ENCODE measurements at places on chromosomes 11 and 22. TPM values are rescaled to one million over a fixed set of nuclear protein-coding genes. Genes with fewer than 3 reads are reported as not detected.

- DNase-seq: peak; percentile 77
Measured at GRCh38 chr11:113519989-113520613, 44.9 kb upstream of the DRD2 start.

DNA sequence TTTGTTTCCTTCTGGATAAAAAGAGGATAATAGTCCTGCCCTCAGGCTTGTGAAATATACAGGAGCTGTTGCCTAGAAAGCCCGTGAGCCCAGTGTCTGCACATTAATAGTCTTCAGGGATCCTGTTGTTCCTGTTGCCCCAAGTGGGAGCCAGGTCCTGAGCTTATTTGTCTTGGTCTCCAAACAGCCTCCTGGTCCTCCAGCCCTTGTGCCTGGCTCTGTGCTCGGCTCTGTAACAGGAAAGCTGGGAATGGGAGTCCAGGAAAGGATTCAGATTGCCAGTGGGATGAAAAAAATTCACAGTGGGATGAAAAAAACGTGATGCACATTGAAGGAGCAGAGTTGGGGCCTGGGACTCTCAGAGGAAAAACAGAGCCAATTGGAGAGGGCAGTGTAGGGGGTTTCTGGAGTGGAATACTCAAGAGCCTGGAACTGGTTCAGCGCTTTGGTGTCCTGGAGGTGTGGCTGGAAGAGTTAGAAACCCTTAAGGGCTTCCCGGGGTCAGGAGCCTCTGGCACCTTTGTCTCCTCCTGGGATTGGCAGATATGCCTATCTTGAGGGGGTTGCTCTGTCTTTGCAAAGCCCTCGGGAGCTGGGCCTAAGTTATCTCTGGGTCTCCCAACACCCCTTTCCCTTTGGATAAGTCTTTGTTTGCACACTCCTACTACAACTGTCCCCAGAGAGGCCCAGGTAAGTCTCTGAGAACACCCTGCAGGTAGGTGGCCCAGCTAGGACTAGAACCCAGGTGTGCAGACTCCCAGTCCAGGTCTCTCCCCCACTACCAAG lies 2.3 kb upstream of the INPPL1 start:
- no peak for DNase-seq

- no peak for DNase-seq
Measured at GRCh38 chr22:34842630-34843029, 223.3 kb upstream of the ISX start.

DNA sequence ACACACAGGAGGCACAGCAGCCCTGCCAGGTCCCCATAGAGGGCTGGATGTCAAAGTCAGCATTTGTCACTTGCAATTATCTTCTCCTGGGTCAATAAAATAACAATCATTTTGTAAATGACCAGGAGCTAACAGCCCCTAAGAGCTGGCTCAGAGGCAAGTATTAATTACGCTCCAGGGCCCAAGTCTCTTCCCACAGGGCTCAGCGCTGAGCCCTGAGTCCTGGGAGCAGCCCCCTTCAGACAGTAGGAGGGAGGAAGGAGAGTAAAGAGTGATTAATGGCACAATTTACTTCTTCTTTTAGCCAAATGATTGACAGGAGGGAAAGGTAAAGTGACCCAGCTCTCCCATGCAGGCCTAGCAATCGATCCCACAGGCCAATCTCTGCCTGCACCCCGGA lies 99.0 kb upstream of the DRD2 start:
- DNase-seq: no peak

The DDI1 gene
- total RNA-seq: not detected

All from M059J (cell line).